ENCODE measurements at places on chromosomes 12 and 14.

GRCh38 chr14:96001866-96002497, 37.2 kb upstream of the C14orf132 start:
- no peak for DNase-seq

GRCh38 chr14:95495538-95496025, 20.9 kb downstream of the SYNE3 start:
- no peak for DNase-seq

DNA sequence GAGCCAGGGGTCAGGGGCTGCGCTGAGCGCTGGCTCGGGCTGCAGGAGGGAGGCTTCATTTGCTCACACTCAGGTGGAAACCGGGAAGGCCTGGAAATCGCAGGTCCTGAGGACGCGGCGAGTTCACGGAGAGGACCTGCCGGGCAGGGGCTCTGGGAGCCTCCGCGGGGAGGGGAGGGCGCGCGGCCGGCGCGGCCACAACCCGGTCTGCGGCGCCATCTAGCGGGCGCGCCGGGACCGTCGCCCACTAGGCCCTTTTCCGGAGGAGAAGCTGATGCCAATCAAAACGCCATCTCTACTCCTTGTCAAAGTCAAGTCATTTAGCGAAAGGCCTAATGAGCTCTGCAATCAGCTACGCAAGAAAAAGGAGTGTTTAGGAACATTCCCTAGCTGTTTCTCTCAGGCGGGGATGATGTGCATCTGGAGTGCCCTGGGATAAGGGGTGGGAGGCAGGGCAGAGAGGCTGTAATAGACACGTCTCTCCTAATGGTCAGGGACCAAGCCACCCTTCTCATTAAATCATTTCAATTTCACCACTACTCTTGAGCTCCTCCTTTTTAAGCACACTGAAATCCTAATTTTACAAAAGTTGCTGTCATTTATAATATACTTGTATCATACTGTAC, 885.8 kb upstream of the TMEM132C start:
- no peak for DNase-seq

GRCh38 chr14:60665177-60665550, 15.9 kb upstream of the SIX1 start:
- no peak for DNase-seq

DNA sequence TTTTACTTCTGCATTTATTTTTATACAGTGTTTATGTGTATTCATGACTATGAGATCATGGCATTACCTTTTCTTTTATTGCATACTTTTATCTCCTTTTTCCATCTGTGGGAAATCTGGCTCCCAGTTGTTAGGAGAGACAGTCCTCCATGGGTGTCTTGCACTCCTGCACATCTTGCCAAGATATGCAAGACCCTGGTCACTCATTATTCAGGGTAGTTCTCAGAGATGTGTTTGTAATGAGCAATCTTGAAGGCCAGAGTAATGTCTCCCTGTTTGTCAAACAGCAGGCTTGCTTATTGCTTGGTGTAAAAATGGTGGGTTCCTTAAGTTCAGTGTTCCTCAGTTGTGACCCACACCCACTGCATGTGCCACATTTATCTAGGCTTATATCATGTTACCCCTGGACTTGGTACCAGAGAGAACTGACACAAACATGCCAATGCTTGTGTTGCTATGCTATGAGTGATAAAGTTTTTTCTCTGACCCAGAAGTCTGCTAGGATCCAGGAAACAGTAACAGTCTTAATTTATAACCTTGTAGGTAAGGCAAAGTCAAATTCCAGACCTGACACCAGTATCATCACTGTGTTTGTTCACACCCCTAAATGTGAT, 36.8 kb downstream of the PPHLN1 start:
- DNase-seq = no peak

DNA sequence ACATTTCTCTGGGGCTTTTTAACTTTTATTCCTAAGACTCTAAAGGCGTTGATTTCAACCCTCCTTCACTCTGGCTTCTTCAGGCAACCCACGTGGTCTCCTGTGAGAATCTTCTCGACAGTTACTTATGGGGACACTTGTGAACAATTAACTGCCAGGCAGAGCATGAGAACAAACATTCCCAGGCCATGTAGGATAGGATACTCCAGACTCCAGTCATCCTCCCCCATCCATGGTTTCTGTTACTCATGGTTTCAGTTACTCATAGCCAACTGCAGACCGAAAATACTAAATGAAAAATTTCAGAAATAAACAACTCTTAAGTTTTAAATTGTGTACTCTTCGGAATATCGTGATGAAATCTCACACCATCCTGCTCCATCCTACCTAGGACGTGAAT, 19.5 kb downstream of the GPR68 start:
- DNase-seq = no peak

DNA sequence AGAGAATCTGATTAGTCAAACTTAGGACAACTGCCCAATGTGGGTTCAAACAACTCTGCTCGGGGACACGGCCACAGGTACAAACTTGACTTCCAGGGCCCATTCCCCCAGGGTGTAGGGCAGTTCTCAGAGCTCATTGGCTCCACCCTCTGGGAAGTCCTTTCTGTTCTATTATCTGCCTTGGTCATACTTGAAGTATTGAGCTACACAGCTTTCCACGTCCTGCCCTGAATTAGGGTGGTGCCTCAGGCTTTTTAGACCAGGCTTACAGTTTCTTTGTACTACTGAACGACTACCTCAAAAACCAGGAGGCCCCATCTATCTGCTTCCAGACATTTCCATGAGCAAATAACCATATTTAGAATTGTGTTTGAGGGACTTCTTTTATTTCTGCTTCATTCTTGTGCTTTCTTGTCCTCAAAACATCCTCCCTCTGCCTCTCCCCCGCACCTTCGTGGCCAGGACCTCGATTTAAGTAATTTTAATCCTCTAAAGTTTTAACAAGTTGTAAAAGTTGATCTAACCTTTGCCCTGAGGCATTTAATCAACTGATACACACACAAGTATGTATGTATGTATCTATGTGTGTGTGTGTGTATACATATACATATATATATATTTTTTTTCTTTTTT, 281.7 kb upstream of the AMIGO2 start:
- DNase-seq = no peak

GRCh38 chr12:93537769-93538168, 34.7 kb upstream of the SOCS2 start:
- no peak for DNase-seq

- DNase-seq = no peak
These were observed 1.5 kb downstream of the OR4E1 start for GRCh38 chr14:21672116-21672515.

DNA sequence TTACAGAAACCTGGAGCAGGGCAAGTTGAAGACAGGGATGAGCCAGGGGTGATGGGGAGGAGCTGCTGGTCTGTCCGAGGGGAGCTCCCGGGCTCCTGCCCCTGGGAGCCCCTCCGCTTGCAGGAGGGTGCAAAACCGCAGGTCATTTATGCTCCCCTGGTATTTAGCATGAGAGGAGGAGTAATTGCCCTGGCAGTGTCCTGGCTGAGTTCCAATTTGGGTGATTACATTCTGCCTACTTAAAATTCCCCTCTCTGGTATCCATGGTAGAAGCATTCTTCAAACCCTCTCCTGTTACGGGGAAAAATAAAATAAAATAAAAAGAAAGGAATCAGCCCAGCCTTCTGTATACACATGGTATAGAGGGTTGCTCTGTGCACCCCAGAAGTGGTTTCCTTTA, 61.7 kb upstream of the VRK1 start:
- DNase-seq = no peak

GRCh38 chr12:64682572-64683277, 72.4 kb downstream of the RASSF3 start:
- DNase-seq = no peak

DNA sequence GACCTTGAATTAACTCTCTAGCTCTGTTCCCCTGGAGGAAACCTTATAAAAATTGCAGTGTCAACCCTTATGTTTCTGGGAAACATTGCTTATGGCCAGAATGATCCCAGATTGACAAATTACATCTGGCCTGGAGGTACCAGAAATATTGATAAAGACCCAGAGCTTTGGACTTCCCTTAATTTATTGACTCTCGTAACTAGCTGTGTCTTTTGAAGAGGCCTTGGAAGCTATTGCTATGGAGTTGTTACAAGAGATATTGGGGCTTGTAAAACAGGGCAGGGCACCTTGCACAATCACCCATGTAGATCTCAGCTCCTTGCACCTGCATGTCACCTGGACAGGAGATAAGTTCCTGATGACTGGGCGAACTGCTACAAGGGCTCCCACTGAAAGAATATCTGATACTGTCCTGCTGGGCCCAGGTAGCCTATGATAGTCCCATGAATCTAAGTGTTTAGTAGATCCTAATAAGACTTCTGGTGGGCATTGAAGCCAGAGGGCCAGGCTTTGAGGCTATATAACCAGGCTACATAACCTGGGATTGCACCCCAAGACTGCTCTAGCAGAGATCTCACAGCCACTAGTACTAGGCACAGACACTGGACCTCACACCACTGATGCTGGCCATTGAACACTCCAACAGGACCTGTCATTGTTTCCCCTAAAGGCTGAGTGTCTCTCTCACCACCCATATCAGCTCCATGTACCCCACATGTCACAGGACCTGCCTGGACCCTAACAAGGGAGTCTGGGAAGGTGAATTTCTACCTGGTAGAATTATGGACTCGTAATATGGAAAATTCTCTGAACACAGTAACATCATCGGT, 135.7 kb upstream of the PWP1 start:
- no peak for DNase-seq

- DNase-seq = no peak
These were observed 7.0 kb downstream of the FZD10 start for GRCh38 chr12:130169256-130169655.

- DNase-seq = no peak
These were observed 603 bp downstream of the PABPN1 start for GRCh38 chr14:23321572-23322547.

DNA sequence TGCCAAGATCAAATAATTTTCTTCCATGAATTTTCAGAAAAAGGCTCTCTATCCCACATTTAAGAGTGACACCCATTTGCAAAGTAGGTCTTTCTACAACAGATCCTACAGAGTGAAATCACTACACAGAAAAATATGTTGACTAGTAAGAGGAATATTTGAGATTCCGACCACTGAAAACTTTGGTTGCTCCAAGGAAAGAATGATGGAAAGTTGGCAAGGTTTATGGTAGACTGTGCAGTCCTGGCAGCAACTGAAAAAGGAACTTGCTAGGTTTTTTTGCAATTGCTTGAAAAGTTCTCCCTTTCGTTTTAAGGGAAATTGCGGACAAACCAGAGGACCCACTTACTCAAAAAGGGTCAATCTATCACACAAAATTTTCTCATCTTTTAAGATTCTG, 83.1 kb upstream of the TSPAN8 start:
- DNase-seq = no peak

GRCh38 chr12:4086481-4086880, 187.1 kb upstream of the CCND2 start:
- DNase-seq = no peak

GRCh38 chr14:53432378-53432802, 279.3 kb upstream of the DDHD1 start:
- no peak for DNase-seq

DNA sequence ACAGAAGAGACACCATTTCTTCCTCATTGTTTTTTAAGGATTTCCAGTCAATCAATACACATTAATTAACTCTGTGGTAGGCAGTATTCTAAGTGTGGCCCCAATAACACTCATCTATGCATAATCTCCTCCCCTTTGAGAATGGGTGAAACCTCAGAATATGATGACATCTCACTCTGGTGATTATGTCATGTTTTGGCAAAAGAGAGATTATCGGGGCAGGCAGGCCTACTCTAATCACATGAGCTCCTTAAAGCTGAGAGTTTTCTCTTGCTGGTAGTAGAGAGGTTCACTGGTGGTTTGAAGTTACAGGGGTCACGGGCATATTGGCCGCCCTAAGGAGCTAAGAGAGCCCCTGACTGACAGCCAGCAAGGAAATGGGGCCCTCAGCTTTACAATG, 7.1 kb upstream of the LGMN start:
- DNase-seq = no peak

- DNase-seq = no peak
These were observed 2.9 kb upstream of the AQP6 start for GRCh38 chr12:49969651-49970429.

GRCh38 chr12:69389831-69390230, 30.3 kb downstream of the YEATS4 start:
- DNase-seq = no peak

GRCh38 chr12:7989827-7990491, 42.6 kb upstream of the FOXJ2 start:
- DNase-seq = no peak

- no peak for DNase-seq
These were observed 22.7 kb downstream of the FRMD6 start for GRCh38 chr14:51674294-51675002.

GRCh38 chr12:92421701-92422100, 276.1 kb upstream of the BTG1 start:
- DNase-seq = no peak

DNA sequence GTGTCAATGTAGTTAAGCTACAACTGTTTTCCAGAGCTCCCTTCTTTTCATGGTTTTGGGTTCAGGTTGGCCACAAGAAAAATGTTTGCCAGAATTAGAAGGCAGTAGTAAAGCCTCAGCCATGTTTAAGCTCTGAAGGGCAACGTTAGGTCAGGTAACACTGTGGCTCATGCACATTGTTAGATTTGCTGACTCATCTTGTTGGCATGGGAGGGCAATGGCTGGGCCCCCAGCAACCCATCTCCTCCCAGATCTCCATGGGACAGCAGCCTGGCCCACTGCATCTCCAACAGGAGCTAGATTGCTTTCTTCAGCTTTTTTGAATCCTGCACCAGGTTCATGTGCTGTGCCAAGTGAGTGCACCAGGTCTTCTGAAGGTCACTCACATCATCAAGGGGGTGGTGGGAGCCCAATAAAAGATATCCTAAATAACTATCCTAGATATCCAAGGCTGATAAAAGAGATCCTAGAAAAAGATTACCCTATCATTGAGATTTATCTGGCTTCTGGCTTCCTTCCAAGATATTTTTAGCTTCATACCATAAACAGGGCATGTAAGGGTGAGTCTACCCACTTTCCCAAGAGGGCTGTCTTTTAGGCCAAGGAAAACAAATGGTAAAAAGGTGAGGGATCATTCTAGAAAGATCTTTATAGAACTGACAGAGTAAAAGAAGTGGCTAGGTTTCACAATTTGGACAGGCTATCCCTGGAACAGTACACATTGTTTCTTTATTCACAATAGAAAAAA, 28.9 kb downstream of the PTGER2 start:
- no peak for DNase-seq

GRCh38 chr14:35285168-35286002, 6.8 kb upstream of the PSMA6 start:
- no peak for DNase-seq

GRCh38 chr14:81447021-81447764, 47.1 kb upstream of the STON2 start:
- DNase-seq = no peak

GRCh38 chr12:131818821-131819585, 9.2 kb upstream of the MMP17 start:
- DNase-seq = no peak

- DNase-seq = no peak
These were observed 20.5 kb downstream of the PLEKHH1 start for GRCh38 chr14:67553547-67553946.

DNA sequence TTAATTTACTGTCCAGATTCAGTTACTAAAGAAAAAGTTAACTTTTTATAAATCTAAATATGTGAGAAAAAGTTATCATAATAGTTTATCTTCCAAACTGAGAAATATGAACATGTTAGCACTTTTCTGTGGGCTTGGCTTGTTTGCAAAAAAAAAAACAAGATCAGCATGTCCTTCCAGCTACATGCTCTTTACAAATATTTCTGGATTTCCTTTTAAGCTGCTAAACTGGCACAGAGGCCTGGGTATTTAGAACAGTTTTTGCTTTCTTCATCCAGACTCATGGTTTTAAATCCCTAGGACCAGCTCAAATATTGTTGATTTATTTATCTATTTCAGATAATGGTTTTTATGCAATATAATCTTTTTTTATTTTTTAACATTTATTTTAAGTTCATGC, 1444.5 kb upstream of the FLRT2 start:
- no peak for DNase-seq

Measured in vagina (tissue), 2 donors.